ENCODE measurements at places on chromosomes 11 and 22. TPM values are rescaled to one million over a fixed set of nuclear protein-coding genes. Genes with fewer than 3 reads are reported as not detected.

The SUSD2 gene
- 0.03 TPM for total RNA-seq

The OR2AG2 gene
- total RNA-seq, result 0.03 TPM

The TCN2 gene
- total RNA-seq, result 1.8 TPM

The SEPTIN3 gene
- total RNA-seq, result 0.03 TPM

The H19 gene
- total RNA-seq, result 33.1 TPM

DNA sequence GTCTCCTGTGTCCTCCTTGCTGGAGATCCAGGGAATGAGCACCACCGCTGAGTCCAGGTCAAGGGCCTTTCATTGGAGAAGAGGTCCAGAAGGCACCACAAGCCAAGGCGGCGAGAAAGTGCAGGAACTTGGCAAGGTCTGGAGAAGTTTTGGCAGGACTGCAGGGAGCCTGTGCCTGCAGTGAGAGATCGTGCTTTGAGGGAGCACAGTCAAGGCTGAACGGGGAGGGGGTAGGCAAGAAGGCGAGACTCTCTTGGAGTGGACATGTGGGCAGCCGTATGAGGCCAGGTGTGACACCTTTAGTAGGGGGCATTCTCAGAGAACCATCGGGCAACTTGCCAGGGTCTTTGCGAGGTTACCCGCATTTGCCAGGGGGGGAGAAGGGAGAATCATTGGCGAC lies 30.5 kb downstream of the LRRC10B start:
- no peak for DNase-seq

GRCh38 chr11:66505276-66505816 lies 5.1 kb upstream of the BBS1 start:
- DNase-seq, result no peak

DNA sequence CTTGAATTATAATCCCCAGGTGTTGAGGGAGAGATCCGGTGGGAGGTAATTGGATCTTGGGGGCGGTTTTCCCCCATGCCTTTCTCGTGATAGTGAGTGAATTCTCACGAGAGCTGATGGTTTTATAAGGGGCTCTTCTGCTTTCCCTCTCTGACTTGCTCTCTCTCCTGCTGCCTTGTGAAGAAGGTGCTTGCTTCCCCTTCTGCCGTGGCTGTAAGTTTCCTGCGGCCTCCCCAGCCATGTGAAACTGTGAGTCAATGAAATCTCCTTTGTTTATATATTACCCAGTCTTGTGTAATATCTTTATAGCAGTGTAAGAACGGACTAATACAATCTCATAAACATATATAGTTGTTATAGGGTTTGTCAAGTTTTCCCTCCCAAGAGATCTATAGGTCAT lies 32.8 kb downstream of the KCNE3 start:
- no peak for DNase-seq

DNA sequence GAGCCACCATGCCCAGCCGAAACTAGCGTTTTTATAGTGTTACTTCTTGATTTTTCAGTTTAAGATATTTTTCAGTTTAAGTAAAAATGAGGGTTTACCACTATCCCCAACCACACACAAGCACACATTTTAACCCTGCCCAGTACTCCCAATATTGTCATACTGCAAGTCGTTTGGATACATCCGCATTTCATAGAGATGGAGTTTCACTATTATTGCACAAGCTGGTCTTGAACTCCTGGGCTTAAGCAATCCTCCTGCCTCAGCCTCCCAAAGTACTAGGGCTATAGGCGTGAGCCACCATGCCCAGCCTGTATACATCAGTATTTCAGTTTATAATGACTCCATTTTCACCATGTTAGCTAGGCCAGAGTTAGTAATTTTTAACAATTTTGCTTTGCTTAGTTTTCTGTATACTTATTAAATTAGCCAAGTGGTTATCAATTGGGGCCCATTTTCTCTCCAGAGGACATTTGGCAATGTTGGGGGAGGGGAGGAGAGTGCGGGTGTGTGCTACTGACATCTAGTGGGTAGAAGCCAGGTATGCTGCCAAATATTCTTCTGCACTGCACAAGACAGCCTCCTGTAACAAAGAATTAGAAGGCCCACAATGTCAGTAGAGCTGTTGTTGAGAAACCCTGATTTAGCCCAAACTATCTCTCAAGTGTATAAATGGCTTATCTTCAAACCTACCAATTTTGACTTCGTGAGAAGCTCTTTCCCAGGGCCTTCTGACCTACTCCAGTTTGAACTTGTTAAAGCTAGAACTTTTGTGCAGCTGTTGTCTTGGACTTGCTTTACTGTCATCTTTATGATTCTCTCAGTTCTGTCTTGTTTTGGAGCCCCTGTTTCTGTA lies 7.3 kb downstream of the USP47 start:
- DNase-seq, result peak; percentile 60

DNA sequence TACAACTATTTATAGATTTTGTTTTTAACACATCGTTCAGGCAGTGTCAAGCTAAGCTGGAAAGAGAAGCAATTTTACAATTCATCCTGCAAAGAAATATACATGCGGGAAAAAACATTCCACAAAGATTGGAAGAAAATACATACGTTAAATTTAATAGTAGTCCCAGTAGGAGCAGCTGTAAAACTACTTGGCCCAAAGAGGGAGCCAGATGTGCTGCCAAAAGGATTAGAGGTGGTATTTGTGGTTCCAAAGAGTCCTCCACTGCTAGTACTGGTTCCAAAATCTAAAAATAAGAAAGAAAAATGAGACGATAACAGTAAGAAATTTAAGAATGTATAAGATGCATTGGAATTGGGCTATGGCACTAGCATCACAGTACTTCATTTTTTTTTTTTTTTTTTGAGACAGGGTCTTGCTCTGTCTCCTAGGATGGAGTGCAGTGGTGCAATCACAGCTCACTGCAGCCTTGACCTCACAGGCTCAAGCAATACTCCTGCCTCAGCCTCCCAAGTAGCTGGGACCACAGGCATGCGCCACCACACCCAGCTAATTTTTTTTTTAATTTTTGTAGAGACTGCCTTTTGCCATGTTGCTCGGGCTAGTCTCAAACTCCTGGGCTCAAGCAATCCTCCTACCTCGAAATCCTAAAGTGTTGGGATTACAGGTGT lies 21.5 kb downstream of the NUP98 start:
- DNase-seq, result no peak
